ENCODE measurements at places on chromosomes 1 and 21. TPM values are rescaled to one million over a fixed set of nuclear protein-coding genes. Genes with fewer than 3 reads are reported as not detected.

- peak; percentile 44 for DNase-seq
These were observed 286.8 kb upstream of the PLD5 start for GRCh38 chr1:242811092-242811840.

The LDLRAD1 gene
- total RNA-seq, result 0.24 TPM

DNA sequence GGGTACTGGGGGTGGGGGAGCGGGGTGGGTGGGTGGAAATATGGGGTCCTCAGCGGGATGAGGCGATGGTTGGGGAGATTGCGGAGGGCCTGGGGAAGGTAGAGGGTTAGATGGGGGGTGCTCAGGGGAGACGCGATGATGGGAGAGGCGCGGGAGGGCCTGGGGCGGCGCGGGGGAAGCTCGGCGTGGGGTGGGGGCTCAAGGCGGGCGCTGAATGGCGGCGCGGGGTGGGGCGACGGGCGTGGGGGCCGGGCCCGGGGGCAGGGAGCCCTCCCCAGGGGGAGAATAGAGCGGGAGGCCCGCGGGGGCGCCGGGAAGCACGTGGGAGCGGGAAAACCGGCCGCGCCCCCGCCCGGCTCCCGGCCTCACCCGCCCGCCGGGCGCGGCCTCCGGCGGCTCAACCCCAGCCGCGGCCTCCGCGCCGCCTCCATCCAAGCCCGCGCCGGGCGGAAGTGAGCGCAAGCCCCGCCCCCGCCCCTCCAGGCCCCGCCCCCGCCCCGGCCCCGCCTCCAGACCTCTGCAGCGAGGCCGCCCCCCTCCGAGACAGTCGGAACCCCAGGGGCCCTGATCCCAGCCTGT is at the start of gene FAAP20:
TSS of gene FAAP20 (minus strand) at position 454 of the 579 bp plus-strand sequence. CDS start at position 431, 23 bp downstream.
- peak; percentile 52 for DNase-seq

The S100A10 gene
- 921 TPM for total RNA-seq

- DNase-seq, result no peak
These were observed 2.3 kb downstream of the ATP1A1 start for GRCh38 chr1:116375148-116375886.

The ESPN gene
- 2.2 TPM for total RNA-seq
